CD4-positive, alpha-beta T cell treated with Interleukin-4 for 4 hours (primary cell): ENCODE measurements at places on chromosomes 3 and 15.
A peak's percentile ranks its signal among the peaks of the same experiment; 100 is the strongest.

- no peak for DNase-seq
Observed at GRCh38 chr3:45498532-45498931, 96.0 kb upstream of the LIMD1 start.

DNA sequence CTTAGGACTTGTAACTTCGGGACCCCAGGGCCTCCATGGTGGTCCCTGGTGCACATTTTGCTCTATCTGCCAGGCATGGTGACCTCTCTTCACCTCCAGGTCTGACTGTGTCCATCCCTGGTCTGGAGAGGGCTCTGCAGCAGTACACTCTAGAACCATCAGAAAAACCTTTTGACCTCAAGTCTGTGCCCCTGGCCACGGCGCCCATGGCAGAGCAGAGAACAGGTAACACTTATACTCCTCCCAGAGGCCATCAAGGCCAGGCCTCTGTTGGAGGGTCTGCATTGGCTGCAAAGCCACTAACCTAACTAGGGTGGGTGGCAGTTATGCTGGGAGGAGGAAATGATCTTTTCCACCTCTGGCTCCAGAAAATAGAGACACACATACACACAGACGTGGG, 10.3 kb upstream of the HMCES start:
- no peak for DNase-seq

DNA sequence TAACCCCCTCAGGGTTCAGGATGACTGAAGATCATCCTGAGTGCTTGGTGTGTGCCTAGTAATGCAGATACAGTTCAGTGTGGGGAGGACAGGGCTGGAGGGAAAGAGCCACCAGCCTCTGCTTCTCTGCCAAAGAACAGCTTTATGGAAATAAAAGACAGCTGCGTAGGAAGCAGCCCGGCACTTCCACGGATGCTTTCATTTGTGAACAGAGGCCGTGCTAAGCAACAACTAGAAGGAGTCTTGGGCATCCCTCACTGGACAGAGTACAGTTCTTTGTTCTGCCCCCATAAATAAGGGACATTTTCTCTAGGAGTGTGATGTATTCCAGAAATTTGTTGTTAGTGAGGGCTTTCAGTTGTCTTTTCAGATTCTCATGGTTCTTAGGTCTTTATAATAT, 194.8 kb upstream of the RGMA start:
- no peak for DNase-seq

GRCh38 chr3:147939839-147940238, 530.7 kb downstream of the ZIC1 start:
- DNase-seq: no peak

DNA sequence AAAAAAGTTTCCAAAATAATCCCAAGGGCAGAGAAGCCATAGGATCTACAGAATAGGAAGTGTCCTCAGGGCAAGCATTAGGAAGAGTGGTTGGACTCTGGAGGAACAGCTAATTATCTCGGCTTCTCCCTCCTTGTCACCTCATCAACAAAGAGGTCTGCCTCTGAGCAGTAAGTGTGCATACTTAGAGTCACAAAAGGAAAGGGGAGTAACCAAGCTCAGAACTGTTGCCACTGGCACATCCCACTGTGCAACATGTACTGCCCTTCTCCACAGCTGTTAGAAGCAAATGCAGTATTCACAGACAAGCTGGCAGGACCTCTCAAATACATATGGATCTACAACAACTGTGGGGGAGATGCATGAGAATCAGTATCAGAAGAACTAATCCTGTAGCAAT, 31.5 kb downstream of the NGLY1 start:
- no peak for DNase-seq

DNA sequence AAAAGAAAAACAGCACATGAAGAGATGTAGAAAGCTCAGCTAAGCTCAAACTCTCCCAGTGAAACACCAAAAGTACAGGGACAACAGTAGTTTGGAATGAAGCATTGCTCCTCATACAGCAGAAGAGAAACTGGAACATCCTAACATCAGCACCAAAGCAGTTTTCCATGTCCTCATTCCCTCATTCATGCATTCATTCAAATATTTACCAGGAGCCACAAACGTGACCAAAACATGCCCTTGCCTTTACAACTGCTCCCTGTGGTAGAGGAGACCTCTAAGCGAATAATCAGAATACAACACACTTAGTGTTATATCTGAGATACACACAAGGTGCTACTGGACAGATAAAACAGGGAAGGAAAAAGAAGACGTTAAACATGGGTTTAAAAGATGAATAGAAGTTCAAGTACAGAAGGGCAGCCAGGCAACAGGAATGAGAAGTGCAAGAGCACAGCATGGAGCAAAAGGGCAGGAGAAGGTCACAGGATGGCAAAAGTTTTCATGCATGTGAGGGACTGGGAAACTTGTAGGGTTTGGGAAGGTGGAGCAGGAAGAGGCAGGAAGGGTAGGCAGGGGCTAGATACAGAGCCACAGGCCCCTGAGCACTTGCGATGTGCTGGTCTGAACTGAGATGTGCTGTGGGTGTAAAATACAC, 58.5 kb upstream of the LMCD1 start:
- DNase-seq: no peak

- no peak for DNase-seq
Observed at GRCh38 chr3:191366675-191367074, 36.3 kb upstream of the UTS2B start.

DNA sequence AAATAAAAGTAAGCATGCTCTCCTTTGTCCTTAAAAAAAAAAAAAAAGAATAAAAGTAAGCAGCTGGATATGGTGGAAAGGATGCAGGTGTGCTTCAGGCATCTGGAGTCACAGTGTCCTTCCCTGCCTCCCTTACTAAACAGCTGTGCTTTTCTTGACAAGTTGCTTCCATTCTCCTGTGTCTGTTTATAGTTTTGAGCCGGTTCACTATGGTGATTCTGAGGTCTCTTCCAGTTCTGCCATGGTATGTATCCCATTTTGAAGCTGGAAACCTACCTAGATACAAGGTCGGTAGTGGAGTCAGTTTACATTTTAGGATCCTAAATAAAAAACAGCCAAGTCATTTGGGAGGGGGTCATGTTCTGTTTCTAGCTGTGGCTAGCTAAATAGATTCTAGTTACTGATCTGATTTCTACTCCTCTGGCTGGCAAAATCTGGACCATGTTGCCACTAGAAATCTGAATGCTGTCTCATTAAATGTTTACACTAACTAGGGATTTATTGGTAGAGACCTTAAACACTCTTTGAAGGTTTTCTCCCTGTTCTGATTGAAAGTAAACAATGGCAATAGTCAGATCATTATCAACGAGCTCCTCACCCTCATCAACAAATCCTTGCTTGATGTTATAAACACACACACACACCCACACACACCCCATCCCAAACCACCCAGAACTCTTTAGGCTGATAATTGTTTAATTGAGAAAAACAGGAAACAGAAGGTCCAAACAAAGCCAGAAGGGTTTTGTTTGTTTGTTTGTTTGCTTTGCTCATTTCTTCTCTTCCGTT, 7.9 kb downstream of the TNFSF10 start:
- DNase-seq: no peak

DNA sequence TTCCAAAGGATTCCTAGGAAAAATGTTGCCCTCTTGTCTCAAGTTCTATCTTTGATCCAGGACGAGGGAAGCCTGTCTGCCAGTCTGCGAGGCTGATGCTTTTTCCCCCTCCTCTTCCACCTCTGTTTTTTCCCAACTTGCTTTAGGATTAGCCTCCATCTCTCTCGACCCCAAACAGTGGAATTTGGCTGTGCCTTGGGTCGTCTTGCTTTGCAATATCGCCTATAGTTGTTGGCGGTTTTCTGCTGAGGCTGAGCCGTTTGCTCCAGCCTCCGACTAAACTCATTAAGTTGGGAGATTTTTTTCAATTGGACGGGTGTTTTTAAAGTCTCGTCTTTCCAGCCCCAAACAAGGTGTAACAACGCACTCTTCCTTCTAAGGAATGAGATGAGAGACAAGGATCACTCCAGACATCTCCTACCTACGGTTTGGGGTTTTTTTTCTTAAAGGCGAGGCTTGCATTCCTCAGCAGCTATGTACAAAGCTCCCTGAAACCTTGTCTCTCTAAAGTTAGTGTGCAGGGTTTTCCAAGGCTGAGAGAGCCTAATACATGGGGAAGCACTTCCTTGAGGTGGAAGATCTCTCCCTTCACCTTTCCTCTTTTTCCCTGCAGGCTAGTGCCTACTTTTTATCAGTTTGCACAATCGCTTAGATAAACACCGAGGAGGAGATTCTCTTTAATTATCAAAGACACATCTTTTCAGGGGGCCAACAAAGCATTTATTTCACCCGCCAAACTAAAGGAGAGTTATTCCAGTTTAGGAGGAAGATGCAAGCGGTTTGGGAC, 4.8 kb upstream of the NR2F2 start:
- DNase-seq: no peak

GRCh38 chr15:78052545-78052944, 25.0 kb downstream of the TBC1D2B start:
- DNase-seq: no peak

- DNase-seq: no peak
Observed at GRCh38 chr3:11074011-11074410, 80.3 kb upstream of the HRH1 start.

GRCh38 chr15:67148196-67148701, 82.8 kb downstream of the SMAD3 start:
- peak; percentile 19 for DNase-seq

GRCh38 chr15:93476491-93477177, 387.6 kb upstream of the RGMA start:
- no peak for DNase-seq
